ENCODE measurements at places on chromosomes 4 and X.

- DNase-seq, result no peak
Measured at GRCh38 chr4:10346023-10346422, 111.2 kb downstream of the ZNF518B start.

- peak; percentile 90 for DNase-seq
Measured at GRCh38 chrX:54950730-54951375, 30.2 kb downstream of the TRO start.

GRCh38 chr4:183532821-183533220 is 28.0 kb downstream of the ING2 start:
- DNase-seq, result no peak

DNA sequence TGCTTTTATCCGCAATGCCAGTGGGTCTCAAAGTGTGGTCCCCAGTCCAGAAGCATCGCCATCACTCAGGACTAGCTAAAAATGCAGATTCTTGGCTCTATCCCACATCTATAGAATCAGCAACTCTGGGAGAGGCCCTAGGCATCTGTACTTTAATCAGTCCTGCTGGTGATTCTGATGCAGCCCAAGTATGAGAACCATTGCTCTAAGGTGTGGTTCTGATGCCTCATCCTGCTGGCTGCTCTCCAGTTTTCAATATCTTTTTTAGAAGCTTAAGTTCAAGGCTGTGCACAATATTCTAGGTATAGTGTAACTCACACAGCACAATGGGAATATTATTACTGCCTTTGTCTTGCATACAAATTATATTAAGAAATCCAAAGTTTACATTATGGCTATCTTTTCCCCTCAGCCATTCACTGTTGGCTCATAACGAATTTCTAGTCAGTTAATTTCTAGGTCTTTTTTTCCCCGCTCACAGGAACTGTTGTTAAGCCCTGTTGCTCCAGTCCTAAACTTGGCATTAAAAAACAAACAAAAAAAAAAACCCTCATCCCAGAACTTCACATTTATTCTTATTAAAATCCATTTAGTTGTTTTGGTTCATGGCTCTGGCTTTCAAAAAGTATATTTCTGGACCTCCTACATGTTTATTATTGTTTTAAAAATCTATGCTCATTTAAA is 109.1 kb downstream of the PHEX start:
- no peak for DNase-seq

DNA sequence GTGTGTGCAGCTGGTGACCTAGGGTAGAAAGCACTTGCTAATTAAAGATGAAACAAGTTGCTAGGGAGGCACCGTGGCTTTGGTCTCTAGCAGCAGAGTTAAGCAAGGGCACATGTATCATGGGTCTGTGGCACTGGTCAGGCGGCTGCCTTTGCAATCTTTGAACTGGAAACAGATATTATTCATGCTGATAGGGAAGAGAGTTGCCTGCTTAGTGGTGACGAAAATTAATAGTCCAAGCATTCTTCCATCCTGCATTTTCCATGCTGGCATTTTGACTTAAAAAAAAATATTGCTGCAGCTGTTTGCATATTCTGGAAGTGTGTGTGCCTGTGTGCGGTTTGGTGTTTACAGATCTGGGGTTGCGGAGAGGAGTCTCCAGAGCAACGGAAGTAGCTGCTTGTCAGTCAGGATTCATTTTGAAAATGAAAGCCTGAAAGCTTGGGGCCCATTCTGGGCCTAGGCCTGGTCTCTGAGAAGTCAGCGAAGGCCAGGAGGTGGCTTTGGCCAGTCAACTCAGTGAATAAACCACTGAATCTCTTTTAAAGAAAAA is 2.3 kb upstream of the SOWAHD start:
- DNase-seq, result no peak

- DNase-seq, result no peak
Measured at GRCh38 chr4:105805501-105806120, 89.7 kb upstream of the NPNT start.

GRCh38 chr4:3284734-3285557 is 7.9 kb upstream of the RGS12 start:
- no peak for DNase-seq

- no peak for DNase-seq
Measured at GRCh38 chrX:2848871-2849301, 20.2 kb downstream of the GYG2 start.

GRCh38 chr4:54226404-54227255 is 2.5 kb upstream of the PDGFRA start:
- no peak for DNase-seq

DNA sequence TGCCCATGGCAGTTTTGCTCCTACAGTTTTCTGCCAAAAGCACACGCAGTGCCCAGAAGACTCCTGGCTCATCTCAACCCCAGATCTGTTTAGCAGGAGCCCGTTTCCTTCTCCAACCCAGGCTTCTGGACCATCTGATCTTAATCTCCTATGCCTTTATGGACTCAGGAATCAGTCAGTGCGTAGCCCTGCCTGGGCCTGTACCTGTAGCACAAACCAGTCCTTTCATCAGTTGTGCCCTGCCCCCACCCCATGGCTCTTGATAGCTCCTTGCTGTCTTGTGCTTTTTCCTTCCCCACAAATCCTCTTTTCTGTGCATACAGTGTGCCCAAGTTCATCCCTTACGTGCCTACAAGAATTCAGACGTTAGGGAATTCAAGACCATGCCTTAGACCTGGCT is 1.5 kb downstream of the ZNF718 start:
- DNase-seq, result no peak

DNA sequence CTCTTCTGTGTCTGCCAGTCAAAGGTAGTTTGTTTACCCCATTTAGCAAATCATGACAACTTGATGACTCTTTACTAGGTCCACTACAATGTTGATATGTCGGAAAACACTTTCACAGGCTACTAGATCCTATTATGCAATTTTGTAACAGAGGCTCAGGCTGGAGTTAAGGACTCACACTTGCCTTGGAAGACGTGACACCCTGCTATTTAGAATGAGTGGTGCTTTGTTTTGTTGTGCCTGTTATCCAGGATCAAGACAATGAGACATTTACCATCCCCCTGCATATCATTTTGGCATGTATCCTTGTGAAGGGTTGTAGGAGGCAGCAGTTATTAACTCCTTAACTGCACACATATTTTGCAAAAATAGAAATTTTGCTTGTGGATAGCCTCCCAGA is 263.7 kb downstream of the IL1RAPL1 start:
- DNase-seq, result no peak

DNA sequence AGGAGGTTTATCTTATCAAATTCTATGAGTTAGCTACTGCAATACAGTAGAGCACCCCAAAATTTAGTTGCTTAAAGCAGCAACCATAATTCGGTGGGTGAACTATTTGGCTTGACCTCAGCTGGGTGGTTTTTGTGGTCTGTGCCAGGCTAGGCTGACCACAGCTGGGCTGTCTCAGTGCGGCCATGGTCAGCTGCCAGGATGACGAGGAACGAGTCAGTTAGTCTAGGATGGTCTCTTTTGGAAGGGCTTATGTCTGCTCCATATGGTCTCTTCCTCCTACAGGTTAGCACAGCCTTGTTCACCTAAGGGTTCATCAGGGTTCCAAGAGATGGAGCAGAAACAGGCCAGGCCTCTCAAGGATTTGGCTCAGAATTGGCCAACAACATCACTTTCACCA is 210.4 kb downstream of the PALLD start:
- no peak for DNase-seq

DNA sequence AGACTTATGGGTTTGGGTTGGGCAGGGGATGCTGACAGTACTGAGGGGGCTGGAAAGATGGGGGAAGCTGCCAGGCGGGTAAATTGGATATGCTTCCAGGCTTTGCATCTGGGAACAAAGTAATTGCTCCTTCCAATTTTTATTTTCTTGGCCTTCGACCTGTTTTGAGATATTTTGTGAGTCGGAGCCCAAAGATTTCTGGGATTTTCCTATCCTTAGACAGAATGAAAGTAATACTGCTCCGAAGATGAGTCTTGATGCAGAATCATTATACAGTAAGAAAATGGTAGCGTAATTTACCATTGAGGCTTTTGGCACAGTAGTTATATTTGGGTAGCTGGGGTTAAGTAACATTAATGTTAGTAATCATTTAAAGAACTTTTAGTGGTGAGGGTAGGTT is 1.4 kb downstream of the SMARCA5 start:
- DNase-seq, result no peak

- no peak for DNase-seq
Measured at GRCh38 chr4:82331814-82332213, 42.0 kb downstream of the HNRNPD start.

DNA sequence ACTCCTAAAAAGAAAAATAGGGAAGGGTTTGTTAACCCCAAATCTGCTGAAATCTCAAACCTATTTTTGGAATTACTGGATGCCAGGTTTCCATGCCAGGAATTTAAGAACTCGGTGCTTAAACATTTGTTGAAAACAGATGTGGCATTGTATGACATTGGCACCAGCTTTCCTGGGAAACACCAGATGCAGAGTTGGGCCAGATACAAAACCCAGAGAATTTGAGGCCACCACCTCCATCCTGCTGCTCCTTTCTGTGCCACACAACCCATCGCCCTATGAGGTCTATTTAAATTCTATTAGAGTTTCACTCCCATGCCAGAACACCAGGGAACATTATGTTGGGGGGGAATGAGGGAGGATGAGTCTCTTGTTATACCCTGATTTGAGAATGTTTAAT is 71.7 kb downstream of the ARAP2 start:
- no peak for DNase-seq
